ENCODE measurements at places on chromosomes 11 and 22. TPM values are rescaled to one million over a fixed set of nuclear protein-coding genes. Genes with fewer than 3 reads are reported as not detected.

The CRYBB2 gene
- not detected for total RNA-seq

The OLFML1 gene
- 7.9 TPM for total RNA-seq

The FAM181B gene
- total RNA-seq = 1.2 TPM

The KLHDC7B gene
- total RNA-seq = 0.17 TPM

The C11orf42 gene
- total RNA-seq = not detected

The SAA2 gene
- not detected for total RNA-seq

The PPARA gene
- 17.0 TPM for total RNA-seq

The PACS1 gene
- total RNA-seq = 68.7 TPM

The MISFA gene
- 7.1 TPM for total RNA-seq

The OR5A1 gene
- total RNA-seq = not detected

The TEX12 gene
- not detected for total RNA-seq
